ENCODE measurements at places on chromosomes 4 and X. TPM values are rescaled to one million over a fixed set of nuclear protein-coding genes. Genes with fewer than 3 reads are reported as not detected.

Gene SLC38A5
- 9.7 TPM for polyA plus RNA-seq

DNA sequence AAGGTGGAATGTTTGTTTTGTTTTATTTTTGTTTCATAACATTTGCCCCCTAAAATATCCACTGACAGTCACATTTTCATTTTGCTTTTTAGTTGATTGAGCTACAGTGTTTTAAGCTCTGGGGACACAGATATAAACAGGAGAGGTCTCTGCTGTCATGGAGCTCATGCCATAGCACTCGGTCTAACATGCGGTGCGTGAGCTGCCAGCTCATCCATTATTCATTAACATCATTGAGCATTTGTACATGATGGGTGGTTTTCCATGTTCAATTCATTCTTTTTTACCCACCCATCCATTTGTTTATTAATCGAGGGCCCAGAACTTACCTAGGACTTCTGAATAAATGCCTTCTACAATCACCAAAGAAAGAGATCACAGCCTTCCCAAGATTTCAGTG, 150.1 kb upstream of the SFRP2 start:
- H3K4me3 ChIP-seq = no peak overlapping the region
- H3K4me1 ChIP-seq = no peaks in the 10 kb centered on the region
- no peak overlapping the region for H3K27ac ChIP-seq
- no peaks in the 10 kb centered on the region for H3K36me3 ChIP-seq
- DNase-seq = no peak

DNA sequence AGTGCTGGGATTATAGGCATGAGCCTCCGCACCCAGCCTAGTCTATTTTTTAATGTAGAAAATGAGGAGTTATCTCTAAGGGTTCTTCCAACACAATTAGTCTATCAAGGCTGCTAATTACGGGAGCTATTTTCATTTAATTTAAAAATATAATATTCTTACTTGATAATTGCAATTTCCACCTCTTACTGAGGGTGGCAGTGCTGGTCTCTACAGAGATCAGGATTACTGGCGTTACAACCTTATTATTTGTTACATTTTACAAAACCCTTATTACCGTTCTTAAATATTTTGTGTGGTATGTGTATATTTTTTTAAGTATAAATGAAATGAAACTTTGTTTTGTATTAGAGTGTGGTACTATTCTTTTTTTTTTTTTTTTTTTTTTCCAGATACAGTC, 17.6 kb upstream of the GK start:
- DNase-seq = no peak
- no peaks in the 10 kb centered on the region for H3K27me3 ChIP-seq
- no peak overlapping the region for H3K4me3 ChIP-seq
- H3K27ac ChIP-seq = no peak overlapping the region
- H3K36me3 ChIP-seq = no peaks in the 10 kb centered on the region

DNA sequence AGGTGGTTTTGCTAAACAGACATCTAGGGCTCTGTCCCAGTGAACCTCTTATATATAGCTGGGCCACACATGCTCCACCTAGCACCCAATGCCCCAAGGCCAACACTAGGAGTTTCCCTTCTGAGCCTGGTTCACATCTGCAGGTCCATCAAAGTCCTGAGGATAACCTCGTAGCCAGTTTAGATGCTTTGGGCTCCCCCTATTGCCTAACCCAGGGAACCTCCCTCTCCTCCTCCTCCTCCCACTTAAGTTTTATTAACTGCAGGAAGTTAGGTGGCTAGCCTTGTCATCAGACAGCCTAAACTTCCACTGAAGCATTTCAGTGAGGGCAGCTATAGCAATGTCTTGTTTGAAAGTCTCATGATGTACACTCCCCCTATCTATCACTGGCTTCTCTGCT, 88.0 kb downstream of the GUCY2F start:
- H3K36me3 ChIP-seq = no peaks in the 10 kb centered on the region
- H3K4me1 ChIP-seq = no peaks in the 10 kb centered on the region
- no peak for DNase-seq
- no peak overlapping the region for H3K27ac ChIP-seq
- H3K27me3 ChIP-seq = no peaks in the 10 kb centered on the region

Gene NXF2
- polyA plus RNA-seq = not detected

- H3K4me1 ChIP-seq = peaks cover 37% of the 10 kb centered on the region
- peak overlapping the region; percentile 61 for H3K4me3 ChIP-seq
- DNase-seq = peak; percentile 65
- no peaks in the 10 kb centered on the region for H3K36me3 ChIP-seq
- H3K27me3 ChIP-seq = no peaks in the 10 kb centered on the region
These were observed 754 bp downstream of the MTMR1 start for GRCh38 chrX:150693725-150694574.

DNA sequence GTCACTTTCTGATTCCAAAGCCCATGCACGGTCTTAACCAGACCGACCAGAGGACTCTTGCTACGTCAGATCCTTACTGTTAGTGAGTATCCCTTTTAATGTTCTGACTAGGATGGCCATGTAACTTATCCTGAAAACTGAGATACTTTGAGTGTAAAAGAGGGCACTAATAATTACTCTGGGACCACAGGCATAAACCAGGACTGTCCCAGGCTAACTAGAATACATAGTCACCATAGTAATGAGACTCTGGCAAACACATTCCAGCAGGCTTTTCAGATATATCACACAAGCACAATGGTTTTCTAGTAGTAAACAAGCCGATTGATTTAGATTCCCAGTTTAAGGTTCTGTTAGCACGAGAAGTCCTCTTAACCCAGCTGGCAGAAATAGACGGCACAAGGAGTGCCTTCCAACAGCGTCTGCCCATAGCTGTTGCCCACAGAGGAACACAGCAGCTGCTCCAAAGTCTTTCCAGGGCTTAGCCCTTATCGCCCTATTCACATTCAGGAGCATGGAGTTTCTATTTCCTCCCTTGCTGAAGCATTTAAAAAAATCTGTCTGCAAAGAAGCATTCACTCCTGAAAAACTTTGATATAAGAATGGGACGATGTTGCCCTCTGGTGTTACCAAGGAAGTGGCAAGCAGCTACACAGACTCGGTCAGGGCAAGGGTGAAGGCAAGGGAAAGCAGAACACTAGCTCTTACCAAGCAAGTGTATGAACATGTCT, 92.4 kb downstream of the CXCL13 start:
- no peaks in the 10 kb centered on the region for H3K36me3 ChIP-seq
- H3K27me3 ChIP-seq = no peaks in the 10 kb centered on the region
- no peaks in the 10 kb centered on the region for H3K4me1 ChIP-seq
- no peak for DNase-seq

DNA sequence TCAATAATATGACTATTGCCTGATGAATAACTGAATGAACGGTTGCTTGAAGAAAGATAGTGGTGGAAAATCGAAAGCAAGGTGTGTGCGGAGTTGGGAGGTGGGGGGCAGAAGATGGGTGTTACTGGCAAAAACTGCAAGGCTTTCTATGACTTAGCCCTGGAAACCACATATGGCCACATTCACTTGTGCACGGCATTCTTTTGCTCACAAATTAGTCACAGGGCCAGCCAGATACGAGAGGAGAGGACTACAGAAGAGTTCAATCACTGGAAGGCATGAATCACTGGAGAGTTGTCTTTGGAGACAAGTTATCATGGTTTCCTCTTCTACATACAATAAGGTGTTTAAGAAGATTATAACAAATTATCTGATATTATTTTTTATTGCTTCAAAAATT, 626.5 kb upstream of the CPEB2 start:
- no peak overlapping the region for H3K4me3 ChIP-seq
- no peak overlapping the region for H3K27ac ChIP-seq
- H3K4me1 ChIP-seq = no peaks in the 10 kb centered on the region
- DNase-seq = no peak
- H3K27me3 ChIP-seq = no peaks in the 10 kb centered on the region

Gene CDKL2
- polyA plus RNA-seq = 0.48 TPM

GRCh38 chrX:15404401-15405096, 20.3 kb upstream of the VEGFD start:
- H3K27me3 ChIP-seq = no peaks in the 10 kb centered on the region
- DNase-seq = no peak
- no peaks in the 10 kb centered on the region for H3K4me1 ChIP-seq
- H3K4me3 ChIP-seq = no peak overlapping the region
- no peak overlapping the region for H3K27ac ChIP-seq
